ENCODE measurements at places on chromosomes 11 and 22. TPM values are rescaled to one million over a fixed set of nuclear protein-coding genes. Genes with fewer than 3 reads are reported as not detected.

DNA sequence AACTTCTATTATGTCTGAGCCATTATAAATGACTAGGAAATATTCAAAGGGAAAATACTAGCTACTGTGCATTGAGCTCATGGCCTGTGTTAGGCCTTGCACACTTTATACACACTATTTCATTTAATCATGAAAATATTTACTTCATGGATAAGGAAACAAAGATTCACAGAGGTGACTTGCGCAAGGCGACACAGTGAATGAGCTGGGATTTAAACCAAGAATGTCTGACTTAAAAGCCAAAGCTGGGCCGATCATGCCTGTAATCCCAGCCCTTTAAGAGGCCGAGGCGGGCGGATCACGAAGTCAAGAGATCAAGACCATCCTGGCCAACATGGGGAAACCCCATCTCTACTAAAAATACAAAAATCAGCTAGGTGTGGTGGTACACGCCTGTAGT is 231.5 kb downstream of the MIAT start:
- DNase-seq = no peak

DNA sequence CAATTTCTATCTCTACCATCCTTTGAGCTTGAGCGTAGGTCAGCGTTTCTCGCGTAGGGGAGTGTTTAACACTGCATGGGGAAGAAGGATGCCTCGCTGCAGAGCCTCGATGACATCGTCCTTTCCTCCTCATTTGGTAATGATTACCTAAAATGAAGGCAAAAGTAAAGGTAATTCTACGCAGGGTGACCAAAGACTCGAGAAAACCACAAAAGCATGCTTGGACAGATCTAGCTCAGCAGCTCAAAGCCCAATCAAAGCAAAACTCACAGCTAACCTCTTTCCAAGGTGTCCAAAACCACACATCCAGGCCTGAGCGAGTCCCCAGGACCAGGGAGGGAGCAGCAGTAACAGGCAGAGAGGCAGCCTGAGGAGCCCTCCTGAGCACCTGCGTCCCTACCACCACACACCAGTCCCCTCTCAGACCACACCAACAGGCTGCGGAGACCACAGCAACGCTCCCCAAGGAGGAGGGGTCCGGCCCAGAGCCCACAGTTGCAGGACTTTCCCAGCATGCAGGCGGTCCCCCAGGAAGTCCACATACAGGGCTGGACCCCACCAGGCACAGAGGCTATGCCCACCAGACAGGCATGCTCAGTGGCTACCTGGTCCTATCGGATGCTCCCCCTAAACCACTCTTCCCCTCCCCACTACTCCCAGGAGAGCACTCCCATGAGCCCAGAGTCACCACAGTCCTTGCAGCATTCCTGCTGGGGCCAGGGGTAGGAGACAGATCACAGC is 3.3 kb downstream of the BRD1 start:
- no peak for DNase-seq

GRCh38 chr11:44036811-44037657 is 10.7 kb upstream of the ACCSL start:
- peak; percentile 78 for DNase-seq

- no peak for DNase-seq
Measured at GRCh38 chr11:102119997-102120396, 9.8 kb downstream of the YAP1 start.

DNA sequence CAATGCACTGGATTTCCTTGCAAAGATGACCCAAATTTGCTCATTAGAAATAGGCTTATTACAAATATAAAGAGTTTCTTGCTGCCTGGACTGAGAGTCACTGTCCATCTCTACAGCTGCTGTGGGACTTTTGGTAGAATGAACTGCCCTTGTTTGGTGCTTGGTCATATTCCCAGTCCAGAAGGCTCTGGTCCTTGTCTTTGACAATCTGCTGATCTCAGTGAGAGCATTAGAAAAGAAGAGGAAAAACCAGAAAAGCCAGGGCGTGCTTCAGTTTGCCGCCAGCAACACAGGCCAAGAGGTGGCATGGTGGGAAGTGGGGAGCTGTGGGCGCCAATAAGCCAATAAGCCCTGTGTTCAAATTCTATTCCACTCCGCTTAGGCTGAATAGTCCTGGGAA is 48.2 kb upstream of the PARVA start:
- DNase-seq = no peak

- no peak for DNase-seq
Measured at GRCh38 chr11:76201056-76201455, 5.2 kb downstream of the WNT11 start.

- DNase-seq = no peak
Measured at GRCh38 chr11:90564531-90564930, 341.7 kb upstream of the CHORDC1 start.

DNA sequence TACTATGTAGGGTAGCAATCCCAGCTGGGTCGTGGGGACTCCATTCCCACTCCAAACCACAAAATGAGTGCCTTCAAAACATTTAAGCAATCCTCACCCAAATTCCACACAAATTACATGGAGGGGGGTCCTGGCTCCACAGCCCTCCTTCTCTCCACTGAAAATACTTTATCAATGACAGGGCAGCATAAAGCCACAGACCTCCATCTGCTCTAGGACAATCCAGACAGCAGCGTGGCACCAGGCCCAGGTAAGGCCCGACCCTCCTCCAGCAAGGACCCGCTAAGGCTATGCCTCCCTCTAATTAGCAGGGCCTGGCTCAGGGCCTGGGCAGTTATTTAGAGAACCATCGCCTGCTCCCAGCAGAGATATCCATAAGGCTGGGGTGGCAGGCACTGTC is at the start of gene PANX3:
Gene PANX3 (plus strand): TSS at position 365 of the 400 bp plus-strand sequence. CDS start 129 bp downstream, outside the sequence.
- DNase-seq = no peak

GRCh38 chr11:61264795-61265194 is 23.8 kb downstream of the PGA5 start:
- no peak for DNase-seq

DNA sequence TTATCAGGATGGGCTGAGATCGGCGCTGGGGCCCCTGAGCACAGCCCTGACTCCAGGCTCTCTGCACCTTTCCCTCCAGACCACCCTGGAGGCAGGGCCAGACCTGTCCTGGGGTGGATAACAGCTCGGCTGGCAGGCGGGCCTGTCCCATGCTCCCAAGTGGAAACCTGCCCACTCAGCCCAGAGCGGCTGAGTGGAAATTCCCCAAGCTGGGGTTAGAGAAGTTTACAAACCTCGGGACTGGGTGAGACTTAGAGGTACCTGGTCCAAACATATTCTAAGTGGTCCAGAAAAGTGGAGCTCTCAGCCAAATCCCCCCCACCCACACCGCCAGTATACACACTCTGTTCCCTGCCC is 4.8 kb upstream of the FXYD2 start:
- no peak for DNase-seq

GRCh38 chr22:21641417-21641788 is 699 bp upstream of the SDF2L1 start:
- no peak for DNase-seq

DNA sequence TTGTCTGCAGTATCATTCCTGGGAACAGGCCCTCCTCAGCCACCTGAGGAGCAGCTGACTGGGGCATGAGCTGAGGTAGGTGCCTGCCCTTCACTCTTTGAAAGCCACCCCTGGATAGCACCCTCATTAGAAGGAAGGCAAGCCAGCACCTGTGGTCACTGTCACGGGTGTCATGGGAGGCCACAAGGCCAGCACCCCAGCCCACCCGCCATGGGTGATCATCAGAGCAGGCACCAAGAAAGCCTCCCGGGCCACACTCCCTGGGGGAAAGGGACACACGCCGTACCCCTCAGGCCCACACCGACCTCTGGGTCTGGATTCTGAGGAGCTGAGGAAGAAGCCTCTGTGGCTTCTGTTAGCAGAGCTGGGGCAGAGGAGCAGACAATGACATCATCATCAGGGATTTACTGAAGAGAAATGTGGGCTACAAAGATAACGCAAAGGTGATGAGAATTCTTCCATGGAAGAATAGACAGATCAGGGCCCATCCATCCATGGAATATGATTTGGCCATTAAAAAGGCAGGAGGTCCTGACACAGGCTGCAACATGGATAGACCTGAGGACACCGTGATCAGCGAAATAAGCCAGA is 16.7 kb upstream of the NAP1L4 start:
- no peak for DNase-seq

DNA sequence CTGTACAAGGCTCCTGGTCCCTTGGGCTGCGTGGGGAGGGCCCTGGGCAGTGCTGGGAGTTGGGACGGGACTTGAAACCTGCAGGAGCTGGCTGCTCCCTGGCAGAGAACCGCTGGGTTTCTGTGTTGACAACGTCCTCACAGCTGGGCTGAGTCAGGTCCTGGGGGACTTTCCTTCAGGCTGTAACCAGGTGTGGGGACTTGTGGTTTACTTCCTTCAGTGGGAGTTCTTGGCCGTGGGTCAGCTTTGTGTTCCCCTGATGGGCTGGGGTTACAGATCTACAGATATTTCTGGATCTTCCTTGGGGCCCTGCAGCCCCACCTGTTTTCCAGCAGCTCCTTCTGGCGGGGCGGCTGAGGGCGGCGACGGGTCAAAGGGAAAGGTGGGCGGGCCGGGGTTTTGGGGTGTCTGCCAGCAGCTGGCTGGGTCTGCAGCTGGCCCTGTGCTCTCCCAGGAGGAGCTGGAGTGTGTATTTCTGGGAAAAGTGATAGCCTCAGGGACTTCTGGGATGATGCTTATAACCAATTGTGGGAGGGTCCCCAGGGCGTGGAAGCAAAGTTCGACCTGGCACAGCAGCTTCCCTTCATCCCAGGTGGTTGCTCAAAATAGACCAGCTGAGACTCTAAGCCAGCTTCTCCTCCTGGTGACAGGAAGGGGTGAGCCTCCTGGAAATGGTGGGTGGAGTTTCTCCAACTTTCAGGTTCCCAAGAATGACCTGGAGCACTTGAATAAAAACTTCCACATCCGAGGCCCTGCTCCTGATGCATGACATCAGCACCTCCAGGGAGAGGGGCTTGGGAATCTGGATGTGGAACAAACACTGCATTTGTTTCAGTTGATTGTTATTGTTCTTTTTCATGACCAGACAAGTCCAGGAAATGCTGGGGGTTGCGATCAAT is 19.1 kb downstream of the ST14 start:
- no peak for DNase-seq

PNPLA3 gene
- total RNA-seq = 0.37 TPM

SCT gene
- total RNA-seq = not detected

SLC22A25 gene
- total RNA-seq = not detected

NUP160 gene
- total RNA-seq = 89.7 TPM
